CD8-positive, alpha-beta memory T cell (primary cell): ENCODE measurements at places on chromosomes 11 and 22.

DNA sequence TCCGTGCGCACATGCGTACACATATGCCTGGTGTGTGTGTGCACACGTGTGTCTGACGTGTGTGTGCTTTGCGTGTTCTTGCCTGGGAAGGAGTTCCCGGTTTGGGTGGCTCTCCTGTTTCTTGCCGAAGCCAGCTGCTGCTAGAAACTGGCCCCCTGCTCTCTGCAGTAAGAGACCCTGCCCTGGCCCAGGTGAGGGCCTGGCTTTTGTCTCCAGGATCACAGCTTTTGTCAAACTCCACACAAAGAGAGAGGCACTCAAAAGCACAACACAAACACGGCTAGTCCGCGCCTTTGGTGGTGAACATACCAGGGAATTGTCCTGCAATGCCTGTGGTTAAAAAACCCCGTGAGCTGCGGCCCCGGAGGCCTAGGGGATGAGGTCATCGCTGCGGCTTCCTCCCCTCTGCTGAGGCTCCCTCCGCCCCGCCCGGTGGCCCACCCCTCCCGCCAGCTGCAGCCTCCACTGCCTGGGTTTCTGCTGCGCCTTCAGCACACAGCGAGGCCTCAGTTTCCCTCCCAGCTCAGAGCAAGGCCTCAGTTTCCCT lies 88.9 kb downstream of the KCNQ1 start:
- DNase-seq: no peak

DNA sequence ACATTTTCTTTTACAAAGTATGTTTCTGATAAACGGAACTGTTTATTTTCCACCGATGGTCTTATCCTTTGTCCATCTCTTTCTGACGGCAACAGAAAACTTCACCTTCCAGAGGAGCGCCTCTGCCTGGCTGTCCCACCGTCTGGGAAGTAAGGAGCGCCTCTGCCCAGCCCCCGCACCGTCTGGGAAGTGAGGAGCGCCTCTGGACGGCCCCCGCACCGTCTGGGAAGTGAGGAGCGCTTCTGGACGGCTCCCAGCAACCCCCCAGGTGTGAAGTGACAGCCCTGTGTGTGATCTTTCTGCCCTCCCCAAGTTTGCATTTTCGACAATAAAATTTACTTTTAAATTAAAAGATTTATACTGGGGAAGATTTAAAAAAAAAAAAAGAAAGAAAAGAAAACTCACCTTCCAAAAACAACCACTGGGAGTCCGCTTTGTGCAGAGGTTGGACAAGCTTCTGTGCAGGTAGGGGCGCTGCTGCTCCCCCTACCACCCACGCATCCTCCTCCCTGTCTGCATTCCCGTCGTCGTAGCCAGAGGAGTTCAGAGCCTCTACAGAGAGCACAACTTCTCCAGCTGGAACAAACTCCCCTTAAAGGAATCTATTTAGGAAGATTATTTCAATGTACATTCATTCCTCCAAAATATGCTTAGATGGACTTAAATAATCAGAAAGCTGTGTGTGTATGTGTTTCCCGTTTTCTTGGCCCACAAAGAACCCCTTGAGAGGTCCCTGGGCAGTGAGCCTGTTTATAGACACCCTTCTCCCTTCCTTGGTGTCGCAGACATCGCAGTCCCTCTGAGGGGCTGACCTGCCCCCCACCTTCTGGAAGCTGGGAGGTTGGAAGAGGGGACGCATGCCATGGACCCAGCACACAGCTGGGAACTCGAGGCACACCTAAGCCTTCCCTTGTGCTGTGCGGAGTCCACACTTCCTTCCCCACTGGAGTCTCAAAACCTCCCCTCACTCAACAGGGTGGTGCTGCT lies 849 bp upstream of the APOBEC3B start:
- DNase-seq: peak; percentile 36

GRCh38 chr22:31659246-31659645 lies 2.8 kb downstream of the PISD start:
- no peak for DNase-seq

DNA sequence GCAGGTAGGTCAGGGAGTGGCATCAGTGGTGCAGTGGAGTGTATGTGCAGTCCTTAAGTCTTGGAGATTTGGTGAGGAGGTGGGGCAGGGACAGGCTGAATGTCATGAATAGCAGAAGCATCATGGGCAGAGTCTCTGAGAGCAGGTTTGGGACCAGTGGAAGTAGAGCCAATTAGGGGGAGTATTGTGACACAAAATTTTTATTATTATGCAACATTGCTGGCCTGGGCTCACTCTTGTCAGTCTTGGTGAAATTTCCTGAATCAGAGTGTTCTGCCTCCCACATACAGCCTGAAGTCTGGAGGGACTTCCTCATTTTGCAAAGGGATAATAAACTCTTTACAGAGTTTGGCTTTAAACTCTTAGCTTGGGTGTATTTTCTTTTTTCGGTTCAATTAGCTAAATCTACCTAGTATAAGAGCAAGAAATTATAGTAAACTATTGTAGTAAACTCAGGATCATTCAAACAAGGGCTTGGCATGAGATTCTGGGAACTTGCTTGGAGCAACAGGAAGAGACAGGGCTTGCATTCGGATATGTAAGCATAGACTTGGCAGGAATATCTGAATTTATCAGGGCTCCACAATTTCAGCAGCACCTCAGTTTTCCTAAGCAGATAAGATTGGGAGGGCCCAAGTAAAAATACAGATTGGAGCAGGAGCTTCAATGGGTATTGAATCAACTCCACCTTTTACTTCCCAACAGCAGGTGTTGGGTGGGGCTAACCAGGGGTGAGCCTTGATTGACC lies 67.7 kb downstream of the FDX1 start:
- no peak for DNase-seq

GRCh38 chr11:95138448-95138847 lies 48.8 kb downstream of the ENDOD1 start:
- no peak for DNase-seq

GRCh38 chr11:1000357-1001278 lies 35.9 kb downstream of the MUC6 start:
- DNase-seq: no peak

- no peak for DNase-seq
Observed at GRCh38 chr11:101574886-101575285, 8.9 kb downstream of the TRPC6 start.

DNA sequence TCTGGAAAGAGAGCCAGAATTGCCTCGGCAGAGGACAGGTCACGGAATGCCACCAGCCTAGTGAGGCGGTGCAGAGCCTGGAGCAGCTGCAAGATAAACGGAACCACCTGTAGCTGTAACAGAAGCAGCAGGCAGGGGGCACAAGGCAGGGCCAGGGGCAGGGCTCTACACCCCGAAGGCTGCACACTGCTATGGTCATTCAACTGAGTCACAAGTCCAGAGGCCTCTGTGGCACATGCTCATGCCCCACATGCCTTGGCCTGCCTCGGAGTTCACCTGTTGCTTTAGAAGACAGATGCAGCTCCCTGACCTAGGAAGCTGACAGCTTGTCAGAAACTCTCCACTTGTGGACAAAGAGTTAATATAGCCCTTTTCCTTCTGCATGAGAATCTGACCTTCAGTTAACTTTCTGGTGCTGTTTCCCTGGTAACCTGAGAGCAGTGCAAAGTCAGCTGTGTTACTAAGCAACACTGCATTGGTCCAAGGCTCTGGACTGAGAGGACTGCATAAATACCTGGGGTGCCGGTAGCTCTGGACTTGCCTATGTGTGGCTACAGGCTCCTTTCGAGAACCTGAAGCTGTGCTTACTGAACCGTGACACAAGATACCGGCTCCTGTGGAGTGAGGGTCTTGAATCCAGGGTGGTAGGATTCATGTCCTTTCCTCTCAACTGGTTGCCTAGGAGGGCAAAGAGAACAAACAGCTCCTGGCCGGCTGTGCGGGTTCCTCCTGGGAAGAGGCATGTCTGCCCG lies 10.5 kb downstream of the COMMD9 start:
- DNase-seq: no peak
